OCI-LY7 (cell line): ENCODE measurements at places on chromosomes 16 and 17.

DNA sequence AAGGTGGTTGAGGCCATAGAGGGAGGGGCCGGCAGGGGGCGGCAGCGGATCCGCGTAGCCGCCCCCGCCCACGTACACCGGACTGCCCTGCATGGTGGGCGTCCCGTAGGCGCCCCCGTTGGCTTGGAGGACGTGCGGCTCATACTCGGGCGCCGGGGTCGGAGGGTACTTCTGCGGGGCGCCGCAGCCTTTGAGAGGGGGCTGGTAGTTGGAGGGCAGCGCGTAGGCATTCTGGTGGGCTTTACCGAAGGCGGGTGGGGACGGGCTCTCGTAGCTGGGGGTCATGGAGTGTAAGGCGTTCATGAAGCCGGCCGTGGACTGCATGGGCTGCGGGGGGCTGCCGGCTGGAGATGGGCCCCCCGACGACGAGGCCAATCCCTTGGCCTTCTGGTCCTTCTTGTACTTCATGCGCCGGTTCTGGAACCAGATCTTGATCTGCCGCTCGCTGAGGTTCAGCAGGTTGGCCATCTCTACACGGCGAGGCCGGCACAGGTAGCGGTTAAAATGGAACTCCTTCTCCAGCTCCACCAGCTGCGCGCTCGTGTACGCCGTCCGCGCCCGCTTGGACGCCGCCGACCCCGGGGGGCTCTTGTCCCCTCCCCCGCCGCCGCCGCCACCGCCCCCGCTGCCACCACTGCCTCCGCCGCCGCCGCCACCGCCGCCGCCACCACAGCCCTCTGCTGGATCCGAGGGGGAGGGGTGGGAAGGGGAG, 5.7 kb upstream of the HOXB2 start:
- no peak for DNase-seq

DNA sequence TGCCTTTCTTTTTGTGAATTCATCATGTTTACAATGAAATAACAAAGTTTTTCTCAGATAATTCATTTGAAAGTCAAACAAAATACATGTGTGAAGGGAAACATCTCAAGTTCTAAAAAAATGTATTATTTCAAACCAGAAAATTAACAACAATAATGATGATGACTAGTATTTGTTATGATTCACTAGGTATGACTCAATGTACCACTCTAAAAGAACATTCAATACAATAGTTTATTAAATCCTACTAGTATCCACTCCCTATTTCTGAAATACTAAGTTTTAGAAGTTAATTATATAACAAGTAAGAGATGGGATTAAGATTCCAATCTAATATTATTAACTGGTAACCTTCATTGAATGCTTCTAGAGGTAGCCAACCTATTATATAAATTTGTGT, 1444.8 kb upstream of the CDH8 start:
- DNase-seq = no peak

DNA sequence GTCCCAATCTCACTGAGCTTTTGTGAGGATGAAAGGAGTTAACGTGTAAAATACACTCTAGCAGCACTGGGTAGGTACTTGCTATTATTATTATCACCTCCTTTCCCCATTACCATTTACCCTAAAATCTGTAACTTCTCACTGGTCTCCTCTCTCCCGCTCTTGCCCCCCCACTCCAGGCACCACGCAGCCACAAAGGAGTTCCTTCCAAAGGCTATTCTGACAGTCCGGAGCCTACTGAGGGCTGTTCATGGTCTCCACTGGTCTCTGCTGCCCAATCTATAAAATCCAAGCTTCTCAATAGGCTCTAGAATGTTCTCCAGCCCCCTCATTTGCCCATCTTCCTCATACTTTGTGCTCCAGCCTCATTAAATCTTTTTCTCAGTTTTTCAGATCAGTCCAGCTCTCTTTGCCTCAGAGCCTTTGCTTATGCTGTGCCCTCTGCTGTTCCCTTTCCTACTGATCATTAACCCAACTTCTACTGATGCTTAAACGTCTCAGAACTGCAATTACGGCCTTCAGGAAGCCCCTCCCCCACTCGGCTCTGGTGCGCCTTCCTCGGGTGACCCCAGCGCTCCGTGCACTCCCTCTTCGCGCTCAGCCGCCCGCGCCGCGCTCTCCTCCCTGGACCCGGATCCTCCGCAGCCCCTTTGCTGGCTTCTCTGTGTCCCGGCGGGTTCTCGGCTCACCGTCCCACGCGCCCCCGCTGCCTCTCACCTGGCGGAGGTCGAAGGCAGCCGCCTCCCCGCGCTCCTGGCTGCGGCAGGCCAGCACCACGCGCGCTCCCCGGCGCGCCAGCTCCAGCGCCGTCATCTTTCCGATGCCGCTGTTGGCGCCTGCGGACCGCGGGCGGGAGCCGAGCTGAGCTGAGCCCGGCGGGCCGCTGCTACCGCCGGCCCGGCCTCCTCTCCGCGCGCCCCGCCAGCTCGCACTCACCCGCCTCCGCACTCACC, 737 bp downstream of the DHRS13 start:
- peak; percentile 75 for DNase-seq

DNA sequence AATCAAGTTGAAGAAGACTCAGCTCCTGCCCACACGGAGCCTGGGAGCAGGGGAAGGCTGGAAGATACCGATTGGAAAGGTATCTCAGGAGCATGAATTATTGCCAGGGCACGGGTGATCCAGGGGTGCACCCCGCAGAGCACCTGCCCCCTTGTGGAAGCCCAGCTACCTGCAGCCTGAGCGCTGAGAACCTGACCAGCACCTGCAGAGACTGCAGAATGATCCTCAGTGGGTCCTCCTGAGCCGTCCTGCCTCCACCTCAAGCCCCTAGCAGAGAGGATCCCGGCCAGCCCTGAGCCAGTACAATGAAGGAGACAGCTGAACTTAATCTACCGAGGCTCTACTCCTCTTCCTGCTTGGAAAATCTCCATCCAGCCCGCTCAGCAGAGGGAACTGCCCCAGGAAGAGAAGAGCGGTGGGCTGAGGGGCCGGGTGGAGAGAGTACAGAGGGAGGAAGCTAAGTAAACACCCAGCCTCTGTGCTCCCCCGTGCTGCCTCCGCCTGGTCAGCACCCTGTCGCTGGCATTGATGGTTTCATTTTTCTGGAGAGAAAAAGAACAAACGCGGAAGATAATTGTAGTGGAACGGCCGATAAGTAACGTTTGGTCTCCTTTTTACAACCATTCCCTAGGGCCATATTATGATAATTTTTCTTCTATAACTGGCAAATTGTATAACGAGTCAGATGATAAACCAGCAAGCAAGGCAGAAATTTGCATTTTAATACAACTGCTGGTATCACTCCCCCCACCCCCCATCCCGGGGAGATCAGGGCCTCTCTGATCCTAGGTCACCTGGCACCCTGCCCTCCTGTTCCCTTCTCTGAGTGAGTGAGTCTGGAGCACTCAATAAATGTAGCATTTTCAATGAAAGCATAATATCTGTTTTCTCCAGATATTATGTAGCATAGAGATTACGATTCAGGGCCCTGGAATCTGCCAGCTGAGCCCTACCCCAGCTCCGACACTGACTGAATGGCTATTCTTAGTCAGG, 204.5 kb upstream of the RPL38 start:
- DNase-seq = peak; percentile 65

- DNase-seq = no peak
Observed at GRCh38 chr16:27312580-27313421, 973 bp upstream of the IL4R start.

GRCh38 chr17:12463102-12463501, 202.6 kb upstream of the MYOCD start:
- no peak for DNase-seq

DNA sequence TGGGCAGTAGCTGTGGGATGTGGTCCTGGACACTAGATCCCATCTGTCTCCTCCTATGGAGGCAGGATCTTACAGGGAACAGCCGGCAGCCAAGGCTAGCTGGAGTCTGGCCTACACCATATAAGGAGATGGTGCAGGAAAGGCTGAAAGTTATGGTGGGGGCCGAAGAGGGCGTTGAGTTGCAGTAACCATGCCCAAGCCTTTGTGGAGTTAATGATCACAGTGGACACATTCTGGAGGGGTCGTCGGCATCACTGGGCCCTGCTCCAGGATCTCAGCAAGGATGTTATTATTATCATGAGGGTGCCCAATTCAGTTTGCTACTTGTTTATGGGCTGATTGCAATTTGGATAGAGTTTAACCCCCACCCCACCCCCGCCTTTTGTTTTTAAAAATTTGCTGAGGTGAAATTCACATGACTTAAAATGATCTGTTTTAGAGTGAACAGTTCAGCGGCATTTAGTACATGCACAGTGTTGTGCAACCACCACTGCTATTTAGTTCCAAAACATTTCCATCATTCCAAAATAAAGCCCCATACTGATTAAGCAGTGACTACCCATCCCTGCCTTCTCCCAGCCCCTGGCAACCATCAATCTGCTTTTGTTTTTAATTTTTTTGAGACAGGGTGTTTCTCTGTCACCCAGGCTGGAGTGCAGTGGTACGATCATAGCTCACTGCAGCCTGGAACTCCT, 184.3 kb upstream of the CACNG3 start:
- DNase-seq = no peak

- DNase-seq = no peak
Observed at GRCh38 chr17:61379457-61380216, 20.0 kb upstream of the TBX2 start.

DNA sequence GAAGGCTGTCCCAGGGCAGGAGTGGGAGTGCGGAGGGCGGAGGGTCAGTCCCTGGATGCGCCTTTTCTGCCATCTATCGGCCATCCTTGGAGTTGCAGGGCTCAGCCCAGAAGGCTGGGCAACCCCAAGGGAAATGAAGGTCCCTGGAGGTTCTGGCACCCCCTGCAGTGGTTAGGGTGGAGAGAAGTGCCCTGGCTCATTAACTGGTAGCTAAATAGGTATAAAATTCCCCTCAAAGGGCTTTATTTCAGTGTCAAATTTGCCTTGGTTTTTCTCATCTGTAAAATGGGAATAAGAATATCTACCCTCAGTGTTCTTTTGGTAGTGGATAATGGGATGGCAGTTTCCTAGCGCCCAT, 22.4 kb downstream of the C17orf75 start:
- DNase-seq = peak; percentile 82

GRCh38 chr16:11060842-11061241, 116.5 kb downstream of the CLEC16A start:
- DNase-seq = no peak

DNA sequence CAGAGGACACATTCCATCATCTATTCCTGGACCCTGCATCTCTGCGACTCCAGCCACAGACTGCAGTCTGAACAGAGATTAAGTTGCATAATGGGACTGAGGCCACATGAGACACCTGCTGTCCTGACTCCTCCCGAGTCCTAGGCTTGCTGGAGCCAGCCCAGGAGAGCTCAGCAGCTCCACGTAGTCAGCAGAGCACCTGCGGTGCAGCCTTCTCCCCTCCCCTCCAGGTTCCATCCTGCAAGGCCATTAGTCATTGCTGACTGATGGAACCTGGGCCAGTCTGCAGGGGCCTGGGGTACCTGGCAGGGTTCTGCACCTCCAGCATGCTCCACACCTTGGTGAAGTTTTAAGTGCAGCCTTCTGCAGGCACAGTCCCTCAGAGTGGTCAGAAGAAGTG, 76.7 kb downstream of the PLD6 start:
- DNase-seq = no peak

- DNase-seq = peak; percentile 87
Observed at GRCh38 chr17:63834431-63835166, 7.1 kb upstream of the FTSJ3 start.

DNA sequence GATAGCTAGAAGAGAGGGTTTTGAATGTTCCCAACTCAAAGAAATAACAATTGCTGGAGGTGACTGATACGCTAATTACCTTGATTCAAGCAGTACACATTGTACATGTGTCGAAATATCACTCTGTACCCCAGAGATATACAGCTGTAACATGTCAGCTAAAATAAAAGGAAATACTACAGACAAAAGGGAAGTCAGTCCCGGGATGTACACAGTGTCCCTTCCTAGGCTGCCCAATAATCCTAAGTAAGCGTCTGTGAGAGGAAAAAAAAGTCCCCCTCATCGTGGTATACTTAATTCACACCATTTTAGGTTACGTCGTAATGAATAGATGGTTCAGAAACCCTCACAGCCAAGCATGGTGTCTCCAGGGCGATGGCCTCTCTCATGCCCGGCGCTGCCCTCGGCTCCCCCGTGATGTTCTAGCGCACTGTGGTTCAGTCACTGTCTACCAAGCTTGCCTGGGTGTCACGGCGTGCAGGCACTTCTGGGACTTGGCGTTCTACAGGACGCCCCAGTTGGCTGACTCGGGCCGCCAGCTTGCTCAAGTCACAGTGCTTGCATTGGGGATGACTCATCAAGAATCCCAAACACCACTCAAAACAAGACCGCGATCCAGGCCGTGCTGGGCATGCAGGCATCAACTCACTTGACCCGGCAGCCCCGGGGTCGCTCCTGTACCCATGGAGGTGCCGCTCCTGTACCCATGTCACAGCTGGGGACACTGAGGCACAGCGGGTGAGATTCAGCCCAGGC, 27.6 kb downstream of the CCDC40 start:
- no peak for DNase-seq

DNA sequence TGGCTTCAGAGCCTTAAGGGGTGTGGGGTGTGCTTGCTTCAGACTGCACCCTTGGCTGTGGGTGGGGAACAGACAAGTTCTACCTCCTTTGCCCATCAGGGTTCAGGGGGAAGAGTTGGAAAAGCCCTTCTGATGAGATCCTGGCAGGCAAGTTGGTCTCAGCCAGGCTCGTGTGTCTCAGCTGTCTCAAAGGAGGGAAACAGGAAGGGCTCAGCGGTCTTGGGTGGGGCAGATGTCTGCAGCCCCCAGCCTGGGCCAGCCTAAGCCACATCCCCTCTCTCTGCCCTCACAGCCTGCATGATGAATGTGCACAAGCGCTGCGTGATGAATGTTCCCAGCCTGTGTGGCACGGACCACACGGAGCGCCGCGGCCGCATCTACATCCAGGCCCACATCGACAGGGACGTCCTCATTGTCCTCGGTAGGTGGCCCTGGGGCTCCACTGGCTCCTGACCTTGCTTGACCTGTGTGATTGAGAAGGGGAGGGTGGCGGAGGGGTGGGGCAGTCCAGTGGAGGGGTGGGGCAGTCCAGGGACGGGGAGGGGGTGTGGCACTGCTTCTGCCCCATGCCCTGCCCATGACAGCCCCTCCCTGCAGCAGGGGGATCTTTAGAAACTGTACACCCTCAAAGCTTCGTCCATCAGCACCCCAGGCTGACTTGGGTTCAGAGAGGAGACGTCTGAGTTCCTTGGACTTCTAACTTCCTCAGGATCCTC, 199.5 kb downstream of the PRKCB start:
- DNase-seq = no peak

GRCh38 chr16:4200000-4200780, 41.7 kb downstream of the SRL start:
- DNase-seq = peak; percentile 56

DNA sequence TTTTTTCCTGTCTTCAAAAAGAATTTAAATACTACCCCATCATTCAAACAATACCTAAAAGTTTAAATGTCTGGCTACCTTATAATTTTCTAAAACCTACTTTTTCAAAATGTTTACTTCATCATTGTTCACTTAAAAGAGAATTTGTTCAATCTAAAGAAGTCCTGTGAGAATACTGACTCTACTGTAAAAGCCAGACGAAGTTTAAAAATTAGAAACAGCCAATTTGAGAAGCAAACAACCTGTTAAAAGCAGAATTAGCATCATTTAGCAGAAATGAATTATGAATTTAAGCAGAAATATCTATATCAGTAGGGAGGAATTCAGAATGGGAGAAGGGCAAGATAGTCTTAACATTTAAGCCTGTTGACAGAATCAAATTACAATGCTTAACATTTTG, 2.1 kb downstream of the SKA2 start:
- no peak for DNase-seq

- no peak for DNase-seq
Observed at GRCh38 chr16:72168365-72168764, 3.6 kb downstream of the PMFBP1 start.

GRCh38 chr16:84922351-84923120, 88.8 kb downstream of the ZDHHC7 start:
- peak; percentile 29 for DNase-seq

- no peak for DNase-seq
Observed at GRCh38 chr17:20989481-20989880, 53.3 kb downstream of the USP22 start.
